ENCODE measurements at places on chromosomes 12 and 14. TPM values are rescaled to one million over a fixed set of nuclear protein-coding genes. Genes with fewer than 3 reads are reported as not detected.
A peak's percentile ranks its signal among the peaks of the same experiment; 100 is the strongest.

The CPNE8 gene
- total RNA-seq: 4.1 TPM

The SCYL2 gene
- 39.0 TPM for total RNA-seq

The KRT81 gene
- not detected for total RNA-seq

The STAC3 gene
- total RNA-seq: 2.1 TPM

The CLMN gene
- total RNA-seq: 5.3 TPM

The WDR20 gene
- 20.9 TPM for total RNA-seq

The CPM gene
- 0.27 TPM for total RNA-seq

DNA sequence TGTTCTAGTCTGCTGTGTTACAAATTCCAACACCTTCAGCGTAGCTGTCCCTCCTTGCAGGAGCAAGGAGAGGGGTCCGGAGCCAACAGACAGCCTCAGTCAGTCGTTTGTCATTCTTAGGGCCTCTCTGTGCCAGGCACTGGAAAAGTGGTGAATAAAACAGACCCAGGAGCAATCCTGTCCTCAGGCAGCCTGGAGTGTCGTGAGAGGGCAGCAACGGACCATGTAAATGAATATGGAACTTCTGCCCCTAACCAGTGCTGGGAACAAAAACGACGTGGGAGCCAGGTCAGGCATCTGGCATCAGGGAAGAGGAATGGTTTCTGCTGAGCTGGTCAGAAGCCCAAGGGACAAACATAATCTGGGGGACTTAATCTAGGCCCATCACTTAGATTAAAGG, 64.8 kb upstream of the PSMC1 start:
- no peak for ATAC-seq

DNA sequence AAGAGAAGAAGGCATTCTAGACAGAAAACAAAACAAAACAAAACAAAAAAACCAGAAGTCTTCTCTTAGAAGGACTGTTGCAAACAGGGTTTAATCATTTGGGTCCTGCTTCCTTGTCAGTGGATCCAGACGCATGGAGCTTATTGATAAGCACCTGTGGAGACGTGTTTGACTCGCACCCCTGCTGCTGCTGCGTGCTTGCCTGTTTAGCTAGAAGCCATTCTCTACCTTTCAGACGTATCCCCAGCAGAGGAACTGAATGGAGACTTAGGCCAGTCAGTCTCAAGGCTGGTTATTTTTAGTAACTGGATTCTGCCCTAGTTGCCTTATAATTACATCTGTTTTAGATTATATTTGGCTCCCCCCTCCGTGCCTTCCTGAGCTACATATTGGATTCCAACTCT, 186.1 kb upstream of the EEA1 start:
- ATAC-seq: no peak

DNA sequence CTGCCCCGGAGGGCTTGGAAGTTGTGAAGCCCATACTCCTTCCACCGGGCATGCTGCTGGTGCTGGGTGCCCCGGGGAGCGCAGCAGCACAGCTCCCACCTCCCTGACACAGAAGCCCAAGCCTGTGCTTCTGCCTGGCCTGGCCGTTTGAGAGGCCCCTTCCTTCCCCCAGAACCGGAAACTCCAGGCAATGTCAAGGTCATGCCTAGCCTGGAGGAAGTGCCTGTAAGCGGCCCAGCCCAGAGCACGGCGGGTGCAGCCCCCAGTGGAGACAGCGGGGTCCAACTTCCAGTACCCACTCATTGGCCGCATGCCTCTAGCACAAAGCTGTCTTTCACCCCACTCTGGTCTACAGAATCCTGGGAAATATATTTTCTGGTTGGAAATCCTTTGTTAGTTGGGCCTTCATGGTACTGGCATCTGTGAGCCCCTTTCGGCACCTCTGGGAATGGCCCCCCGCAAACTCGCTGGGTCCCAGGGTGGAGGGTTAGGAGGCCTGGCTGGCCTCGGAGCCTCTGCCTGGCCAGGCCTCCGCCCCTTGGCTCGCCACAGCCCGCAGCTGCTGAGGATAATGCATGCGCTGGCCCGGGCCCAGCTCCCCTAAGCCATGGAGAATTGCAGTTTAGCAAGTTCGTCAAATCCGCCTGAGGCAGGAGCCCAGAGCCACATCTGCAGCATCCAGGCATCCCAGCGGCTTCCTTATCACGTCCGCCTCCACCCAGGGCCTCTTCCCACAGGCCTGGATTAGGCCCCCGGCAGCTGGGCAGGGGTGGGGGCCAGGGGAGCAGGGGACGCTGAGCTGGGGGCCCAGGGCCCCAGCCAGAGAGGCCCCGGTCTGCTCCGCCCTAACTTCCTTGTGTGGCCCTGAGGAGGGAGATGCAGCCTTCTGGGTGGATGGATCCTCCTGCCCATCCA, 48.9 kb upstream of the DLK1 start:
- ATAC-seq: peak; percentile 56

DNA sequence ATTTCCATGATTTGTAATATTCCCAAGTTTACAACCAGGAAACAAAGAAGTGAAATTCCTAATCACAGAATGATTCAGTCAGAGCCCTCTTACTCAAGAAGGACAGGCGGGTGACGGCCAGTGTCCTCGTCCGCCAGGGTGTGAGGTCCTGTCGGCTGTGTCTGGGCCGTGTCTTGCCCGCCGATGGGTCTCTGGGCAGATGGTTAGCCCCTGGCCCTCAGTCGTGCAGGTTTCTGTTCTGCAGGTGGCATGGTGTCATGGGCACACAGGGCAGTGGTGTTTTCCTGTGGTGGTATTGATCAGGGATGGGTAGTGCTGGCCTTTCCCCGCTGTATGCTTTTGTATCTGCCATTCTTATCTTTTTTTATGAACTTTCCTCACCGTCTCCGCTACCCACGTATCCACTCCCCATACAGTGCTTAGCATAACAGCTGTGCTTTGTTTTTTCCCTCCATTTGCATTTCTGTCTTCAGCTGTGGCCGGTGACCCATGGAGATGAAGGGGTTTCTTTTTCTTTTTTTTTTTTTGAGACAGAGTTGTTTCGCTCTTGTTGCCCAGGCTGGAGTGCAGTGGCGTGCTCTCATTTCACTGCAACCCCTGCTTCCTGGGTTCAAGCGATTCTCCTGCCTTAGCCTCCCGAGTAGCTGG, 100.7 kb downstream of the TSPAN9 start:
- ATAC-seq: peak; percentile 44

DNA sequence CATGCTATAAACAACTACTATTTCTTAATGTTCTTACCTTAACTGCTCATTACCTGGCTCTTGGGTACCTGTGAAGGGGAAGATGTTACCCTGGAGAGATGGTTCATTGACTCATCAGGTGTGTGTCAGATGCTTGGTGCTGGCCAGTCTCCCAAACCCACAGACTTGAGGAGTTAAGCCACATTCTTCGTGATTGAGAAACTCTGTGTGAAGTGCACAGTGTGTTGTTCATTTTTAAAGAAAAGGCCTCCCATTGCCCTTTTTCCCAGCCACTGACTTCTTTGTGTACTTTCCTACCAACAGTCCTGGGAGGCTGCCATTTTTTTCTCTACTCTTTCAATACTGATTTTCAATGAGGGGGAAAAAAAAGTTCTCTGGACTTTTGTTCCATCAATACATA, 3.2 kb downstream of the MGST1 start:
- no peak for ATAC-seq

DNA sequence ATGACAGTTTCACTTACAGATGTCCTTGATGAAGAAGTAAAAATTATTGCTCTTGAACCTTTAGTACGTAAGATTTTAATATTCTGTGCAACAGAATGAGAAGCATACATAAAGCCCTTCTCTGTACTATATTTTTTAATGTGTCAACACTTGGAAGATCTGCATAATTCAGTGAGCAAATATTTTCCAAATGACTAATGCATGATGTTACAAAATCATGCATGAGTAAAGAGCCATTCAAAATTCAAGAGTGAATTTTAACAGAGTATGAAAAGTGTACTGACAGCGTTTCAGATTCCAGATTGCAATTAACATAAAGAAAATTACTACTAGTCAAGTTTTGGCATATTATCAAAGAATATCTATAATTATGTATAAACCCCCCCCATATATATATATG, 101.4 kb upstream of the BBS10 start:
- no peak for ATAC-seq

DNA sequence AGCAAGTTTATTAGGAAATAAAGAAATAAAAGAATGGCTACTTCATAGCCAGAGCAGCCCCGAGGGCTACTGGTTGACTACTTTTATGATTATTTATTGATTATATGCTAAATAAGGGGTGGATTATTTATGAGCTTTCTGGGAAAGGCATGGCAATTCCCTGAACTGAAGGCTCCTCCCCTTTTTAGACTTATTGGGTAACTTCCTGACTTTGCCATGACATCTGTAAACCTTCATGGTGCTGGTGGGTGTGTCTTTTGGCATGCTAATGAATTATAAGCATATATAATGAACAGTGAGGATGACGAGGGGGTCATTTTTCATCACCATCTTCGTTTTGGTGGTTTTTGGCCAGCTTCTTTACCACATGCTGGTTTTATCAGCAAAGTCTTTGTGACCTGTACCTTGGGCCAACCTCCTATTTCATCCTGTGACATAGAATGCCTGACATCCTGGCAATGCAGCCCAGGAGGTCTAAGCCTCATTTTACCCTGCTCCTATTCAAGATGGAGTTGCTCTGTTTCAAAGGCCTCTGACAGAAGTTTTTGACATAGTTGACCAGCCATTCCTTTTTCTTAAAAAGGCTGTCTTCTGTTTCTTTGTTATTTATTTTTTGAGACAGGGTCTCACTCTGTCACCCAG, 11.1 kb upstream of the PTGES3 start:
- ATAC-seq: no peak

- ATAC-seq: peak; percentile 31
Observed at GRCh38 chr12:49894751-49895148, 8.9 kb downstream of the FAIM2 start.

DNA sequence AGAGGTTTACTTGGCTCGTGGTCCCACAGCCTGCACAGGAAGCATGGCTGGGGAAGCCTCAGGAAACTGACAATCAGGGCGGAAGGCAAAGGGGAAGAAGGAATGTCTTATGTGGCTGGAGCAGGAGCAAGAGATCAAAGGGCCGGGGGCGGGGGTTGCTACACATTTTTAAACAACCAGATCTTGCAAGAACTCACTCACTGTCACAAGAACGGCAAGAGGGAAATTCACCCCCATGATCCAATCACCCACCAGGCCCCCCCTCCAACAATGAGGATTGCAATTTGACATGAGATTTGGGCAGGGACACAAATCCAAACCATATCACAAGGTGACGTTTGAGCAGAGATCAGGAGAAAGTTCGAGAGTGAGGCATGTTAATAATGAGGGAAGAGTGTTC, 163.7 kb upstream of the RPH3A start:
- ATAC-seq: no peak

GRCh38 chr12:66596199-66596598, 82.7 kb downstream of the GRIP1 start:
- ATAC-seq: peak; percentile 43

DNA sequence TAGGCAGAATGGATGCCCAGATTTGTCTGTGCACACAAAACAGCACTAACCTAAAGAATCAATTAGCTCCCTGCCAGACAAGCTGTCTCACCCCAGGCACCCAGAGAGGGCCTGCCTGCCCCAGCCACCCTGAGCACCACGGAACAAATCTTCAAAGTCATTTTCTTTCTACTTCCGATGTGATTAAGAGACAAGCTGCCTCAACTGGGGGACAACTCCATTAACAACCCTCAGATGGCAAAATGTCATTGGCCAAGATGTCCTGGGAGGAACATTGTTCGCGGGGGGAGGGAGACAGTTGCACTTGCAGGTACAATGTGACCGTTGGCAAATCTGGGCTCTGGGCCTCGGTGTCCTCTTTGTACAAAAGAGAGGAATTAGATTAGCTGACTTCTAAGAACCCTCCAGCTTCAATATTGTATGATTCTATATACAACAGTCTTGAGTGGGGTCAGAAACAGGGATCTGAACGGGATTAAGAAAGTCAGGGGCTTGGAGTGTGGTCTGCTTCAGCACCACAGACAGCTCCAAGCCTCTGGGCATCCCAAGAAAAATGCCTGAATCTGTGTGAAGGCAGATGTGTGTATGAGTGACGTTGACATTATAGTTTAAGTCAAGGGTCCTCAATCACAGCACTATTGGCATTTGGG, 42.8 kb upstream of the CMKLR1 start:
- ATAC-seq: no peak

DNA sequence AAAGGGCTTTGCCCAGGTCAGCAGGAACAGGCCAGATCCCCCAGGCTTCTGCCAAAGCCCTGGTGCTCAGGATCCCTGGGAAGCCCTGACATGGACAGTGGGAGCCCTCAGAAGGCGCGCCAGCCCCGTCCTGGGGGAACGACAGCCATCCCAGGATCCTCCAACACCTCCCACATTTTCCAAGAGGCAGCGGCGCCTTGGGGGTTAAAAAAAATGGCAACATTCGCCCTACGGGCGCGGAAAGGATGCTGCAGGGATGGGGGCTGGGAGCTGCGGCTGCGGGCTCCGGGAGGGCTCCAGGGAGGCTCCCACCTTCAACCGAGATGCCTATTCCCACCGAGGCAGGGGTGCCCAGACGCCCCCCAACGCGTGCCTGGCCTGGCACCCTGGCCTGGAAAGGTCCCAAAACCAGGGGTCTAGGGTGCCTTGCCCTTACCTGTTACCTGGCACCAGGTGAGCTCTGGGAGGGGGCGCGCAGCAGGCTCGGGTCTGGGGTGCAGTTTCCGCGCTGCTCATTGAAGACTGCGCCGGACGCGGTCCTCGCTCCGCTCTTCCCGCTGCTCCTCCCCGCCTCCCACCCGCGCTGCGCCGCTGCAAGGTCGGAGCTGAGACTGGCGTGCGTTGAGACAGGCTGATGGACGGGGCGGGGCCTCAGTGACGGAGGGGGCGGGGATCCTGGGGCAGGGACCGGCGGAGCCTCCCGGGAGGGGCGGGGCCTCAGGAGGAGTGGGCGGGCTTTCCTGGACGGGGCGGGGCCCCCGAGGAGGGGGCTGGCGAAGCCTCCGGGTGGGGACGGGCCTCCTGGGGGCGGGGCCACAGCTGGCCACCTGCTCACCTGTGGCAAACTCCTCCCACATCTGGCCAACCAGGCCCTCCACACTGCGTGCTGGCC, at the start of gene ABCB9:
ABCB9 (minus strand) TSS at position 613 of the 892 bp plus-strand sequence. CDS start 6,228 bp downstream, outside the sequence.
- ATAC-seq: peak; percentile 97

GRCh38 chr12:39074063-39074462, 168.7 kb upstream of the CPNE8 start:
- no peak for ATAC-seq

DNA sequence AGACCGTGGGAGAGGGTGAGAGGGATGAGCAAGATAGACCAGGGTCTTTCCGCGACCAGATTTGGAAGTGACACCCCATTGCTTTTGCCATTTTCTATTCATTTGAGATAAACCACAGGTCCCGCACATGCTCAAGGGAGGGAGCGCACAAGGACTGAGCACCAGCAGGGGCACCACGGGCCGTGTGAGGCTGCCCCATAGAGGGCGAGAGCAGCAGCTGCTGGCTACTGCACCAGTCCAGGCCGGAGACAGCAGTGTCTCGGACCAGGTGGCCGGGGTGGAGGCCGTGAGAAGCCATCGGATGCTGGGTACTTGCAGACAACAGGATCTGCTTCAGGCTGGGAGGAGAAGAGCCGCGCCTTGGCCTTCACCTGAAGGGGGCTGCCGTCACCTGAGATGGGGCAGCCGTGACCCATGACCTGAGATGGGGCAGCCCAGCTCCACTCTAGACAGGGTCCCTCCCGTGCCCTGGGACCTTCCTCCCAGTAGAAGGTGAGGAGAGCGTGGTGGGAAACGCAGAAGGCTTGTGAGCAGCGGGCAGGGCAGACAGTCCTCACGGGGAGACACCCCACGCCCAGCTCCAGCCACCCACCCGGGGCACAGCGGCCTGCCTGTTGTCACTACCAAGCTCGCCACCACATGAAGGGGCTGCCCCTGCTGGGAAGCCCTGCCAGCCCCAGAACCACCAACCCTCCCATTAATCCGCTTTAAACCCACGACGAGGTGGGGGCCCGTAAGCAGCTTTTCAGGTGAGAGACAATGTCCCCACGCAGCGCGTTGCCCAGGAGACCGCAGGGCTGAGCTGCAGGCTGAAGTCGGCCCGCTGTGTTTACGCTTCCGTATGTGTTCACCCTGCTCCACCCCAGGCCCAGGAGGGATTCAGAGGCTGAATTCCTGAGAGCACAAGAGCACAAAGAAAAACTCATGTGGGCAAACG, 61.7 kb upstream of the FBRSL1 start:
- peak; percentile 15 for ATAC-seq
